Activated CD4-positive, alpha-beta T cell treated with anti-CD3 and anti-CD28 coated beads, Interleukin-10, Interleukin-2, amounts not matched to agents 100 ng/mL and 50 ng/mL, durations not matched to agents 16 hours and 8 hours (primary cell): ENCODE measurements at places on chromosomes 3 and 15.

- no peak for DNase-seq
These were observed 417 bp downstream of the TBCCD1 start for GRCh38 chr3:186566772-186567071.

DNA sequence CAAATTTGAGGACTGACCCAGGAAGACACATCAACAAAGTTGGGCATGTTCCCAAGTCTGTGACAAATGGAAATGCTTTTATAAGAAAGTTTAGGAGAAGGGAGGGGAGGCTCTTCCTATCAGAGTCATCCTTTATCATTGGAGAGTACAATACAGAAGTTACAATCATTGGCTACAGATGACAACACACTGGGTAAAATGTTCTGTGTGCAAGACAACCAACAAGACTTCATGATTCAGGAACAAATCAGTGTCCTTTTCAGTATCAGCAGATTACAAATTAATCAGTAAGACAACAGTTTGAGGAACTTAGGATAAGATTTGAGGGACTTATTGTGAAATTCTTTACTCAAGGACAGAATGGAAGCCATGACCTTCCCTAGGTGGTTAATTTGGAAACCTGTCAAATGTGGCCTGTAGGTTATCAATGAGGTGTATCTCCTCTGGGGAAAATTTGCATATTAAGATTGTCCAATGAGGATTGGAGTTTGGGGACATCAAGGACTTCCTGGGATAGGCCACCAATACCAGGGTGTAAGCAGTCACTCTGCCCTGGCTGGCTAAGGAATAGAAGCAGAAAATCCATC is 274.4 kb upstream of the RORA start:
- DNase-seq: no peak

DNA sequence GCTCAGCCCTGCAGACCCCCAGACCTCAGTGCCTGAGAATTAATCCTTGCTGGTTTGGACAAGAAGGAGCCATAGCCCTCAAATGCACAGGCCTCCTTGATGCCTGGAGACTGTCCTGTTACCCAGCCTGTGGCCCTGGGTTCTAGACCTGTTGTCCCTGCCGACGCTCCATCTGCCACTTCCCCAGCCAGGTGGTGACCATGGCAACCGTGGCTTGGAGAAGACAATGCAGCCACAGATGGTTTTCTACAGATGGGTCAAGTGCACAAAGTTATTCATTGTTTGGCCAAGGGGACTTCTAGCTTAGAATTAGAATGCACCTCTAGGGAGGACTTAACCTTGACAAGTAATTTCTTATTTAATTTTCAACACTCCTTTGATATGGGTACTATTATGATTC is 297.1 kb downstream of the UACA start:
- DNase-seq: no peak

- DNase-seq: no peak
These were observed 5.0 kb downstream of the ELL3 start for GRCh38 chr15:43771816-43772215.

DNA sequence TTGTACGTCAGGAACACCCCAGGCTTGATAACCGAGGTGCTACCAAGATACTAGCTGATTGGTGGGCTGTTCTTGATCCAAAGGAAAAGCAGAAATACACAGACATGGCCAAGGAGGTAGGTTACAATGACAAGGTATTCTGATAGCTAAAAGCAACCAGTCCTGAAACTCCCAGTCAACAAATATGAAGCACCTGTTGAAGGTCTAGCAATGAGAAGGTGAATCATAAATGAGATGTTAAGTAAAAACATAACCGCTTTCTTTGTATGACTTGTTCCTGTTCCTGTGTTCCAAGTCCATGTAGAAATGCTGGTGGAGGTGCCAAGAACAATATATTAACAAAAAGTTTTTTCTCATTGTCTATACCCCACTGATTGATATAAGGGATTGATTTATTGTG is 194.0 kb downstream of the BBX start:
- no peak for DNase-seq

- no peak for DNase-seq
These were observed 149.5 kb downstream of the ITPR1 start for GRCh38 chr3:4642611-4643010.

DNA sequence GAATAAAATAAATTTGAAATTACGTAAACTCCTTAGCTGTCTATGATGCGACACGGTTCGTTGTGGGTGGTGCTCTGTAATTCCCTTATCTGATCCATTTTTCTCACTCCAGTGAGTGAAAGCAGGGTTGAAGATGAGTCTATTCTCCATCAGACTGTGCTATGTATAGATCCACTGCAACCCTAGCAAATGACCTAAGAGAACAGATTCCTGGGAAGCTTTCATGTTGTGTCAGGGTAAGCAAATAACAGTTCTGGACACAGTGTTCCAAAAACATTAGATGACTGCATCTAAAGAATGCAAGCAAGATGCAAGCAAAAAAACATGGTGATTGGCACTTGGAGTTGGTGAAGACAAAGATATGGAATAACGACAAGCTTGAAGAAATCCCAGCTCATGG is 239.3 kb downstream of the SLC9A9 start:
- no peak for DNase-seq

- DNase-seq: no peak
These were observed 7.3 kb upstream of the CCDC13 start for GRCh38 chr3:42780398-42780797.

GRCh38 chr3:99863588-99863987 is 45.9 kb downstream of the CMSS1 start:
- DNase-seq: no peak

- no peak for DNase-seq
These were observed 359 bp downstream of the TPM1 start for GRCh38 chr15:63042877-63043334.

DNA sequence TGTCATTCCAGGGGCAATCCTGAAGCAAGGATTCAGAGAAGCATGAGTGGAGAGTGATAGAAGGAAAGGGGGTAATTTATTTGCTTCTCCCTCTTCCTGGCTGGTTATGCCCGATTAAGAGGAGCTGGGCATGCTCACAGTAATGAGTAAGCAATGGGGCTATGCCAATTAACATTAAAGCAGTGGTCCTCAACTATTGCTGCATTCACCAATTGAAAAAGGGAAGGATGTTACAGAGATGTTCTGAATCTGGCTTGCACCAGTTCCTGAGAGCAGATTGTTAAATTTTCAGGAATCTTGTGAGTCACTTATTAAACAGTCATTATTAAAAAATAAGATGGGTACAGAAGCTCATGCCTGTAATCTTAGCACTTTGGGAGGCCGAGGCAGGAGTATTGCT is 85.9 kb upstream of the ZBTB20 start:
- DNase-seq: no peak

DNA sequence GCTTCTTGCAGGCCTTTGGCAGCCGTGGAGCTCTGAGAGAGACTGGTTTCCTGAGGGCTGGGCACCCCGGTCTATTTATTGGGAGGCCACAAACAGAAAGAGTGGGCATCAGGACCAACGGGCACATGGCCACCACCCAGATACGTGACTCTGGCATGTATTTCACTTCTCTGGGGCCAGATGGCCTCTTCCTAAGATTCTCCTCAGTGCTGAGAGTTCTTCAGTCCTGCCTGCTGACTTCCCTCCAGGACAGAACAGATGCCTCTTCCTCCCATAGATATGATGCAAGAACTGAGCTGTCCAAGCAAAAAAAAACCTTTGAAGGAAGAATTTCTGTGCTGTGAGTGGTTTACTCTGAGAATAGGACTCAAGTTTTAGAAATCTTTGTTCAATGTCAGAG is 107.7 kb downstream of the IGF2BP2 start:
- no peak for DNase-seq

DNA sequence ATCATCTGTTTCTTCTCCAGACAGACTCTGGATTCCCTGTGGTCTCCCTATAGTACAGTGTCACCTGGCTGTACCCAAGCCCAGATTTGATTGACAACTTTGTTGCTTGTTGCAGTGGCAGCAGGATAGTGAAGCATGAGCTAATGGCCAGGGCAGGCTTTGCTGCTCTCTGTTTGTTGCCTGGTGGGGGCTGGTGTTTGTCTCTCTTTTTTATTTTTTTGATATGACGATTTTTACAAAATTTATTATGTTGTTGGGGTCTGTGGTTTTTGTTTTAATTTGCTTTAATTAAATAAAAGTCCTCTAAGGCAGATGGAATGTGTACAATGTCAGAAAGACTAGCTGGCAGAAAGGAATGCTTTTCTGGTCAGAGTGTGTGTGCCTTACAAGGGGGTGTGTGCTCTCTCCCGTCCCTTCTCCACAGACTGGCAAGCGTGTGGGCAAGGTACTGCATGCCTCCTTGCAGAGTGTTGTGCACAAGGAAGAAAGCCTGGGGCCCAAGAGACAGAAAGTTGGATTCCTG is 15.2 kb upstream of the CLEC3B start:
- no peak for DNase-seq

DNA sequence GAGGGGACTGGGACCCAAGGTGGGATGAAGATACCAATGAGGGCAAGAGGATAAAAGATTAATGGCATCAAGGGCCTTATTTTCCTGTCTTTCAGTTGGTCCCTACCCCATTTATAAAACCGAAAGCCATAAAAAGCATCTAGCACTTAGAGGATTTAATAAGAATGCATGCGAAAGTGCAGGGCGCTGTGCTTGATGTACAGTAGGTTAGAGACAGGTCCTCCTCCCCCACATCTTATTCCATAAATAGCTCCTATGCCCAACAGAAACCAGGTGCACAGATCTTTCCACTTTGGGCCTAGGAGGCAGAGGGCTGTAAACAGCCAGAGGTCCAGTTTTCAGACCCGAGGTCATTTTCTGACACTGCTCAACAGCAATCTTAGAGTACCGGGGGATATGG is 1.2 kb downstream of the LPCAT4 start:
- no peak for DNase-seq

GRCh38 chr3:61343543-61343942 is 92.3 kb upstream of the FHIT start:
- DNase-seq: no peak

GRCh38 chr15:91968610-91969009 is 115.1 kb downstream of the SLCO3A1 start:
- no peak for DNase-seq

GRCh38 chr3:186316666-186317260 is 45.3 kb downstream of the DGKG start:
- DNase-seq: no peak

- peak; percentile 22 for DNase-seq
These were observed 29.6 kb upstream of the CSTA start for GRCh38 chr3:122295266-122296062.

- DNase-seq: no peak
These were observed 183.7 kb upstream of the KCNH8 start for GRCh38 chr3:18964640-18965039.

DNA sequence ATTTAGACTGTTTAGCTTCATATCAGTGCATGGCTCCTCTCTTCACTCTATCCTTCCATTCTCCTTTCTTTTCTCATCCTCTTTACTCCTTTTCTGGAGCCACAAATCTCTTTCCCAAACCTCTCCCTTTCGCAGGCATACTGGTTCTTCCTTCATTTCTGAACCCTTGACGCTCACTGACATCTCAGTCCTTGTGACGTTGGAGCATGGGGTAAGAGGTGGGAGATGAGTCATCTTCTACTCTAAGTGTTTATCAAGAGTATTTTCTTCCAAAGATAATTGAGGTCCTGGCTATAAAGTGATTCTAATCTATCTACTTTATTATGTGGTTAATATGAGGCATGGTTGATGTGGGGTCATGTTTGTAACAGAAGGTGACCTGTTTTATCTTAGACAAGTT is 414.2 kb downstream of the AGBL1 start:
- no peak for DNase-seq

DNA sequence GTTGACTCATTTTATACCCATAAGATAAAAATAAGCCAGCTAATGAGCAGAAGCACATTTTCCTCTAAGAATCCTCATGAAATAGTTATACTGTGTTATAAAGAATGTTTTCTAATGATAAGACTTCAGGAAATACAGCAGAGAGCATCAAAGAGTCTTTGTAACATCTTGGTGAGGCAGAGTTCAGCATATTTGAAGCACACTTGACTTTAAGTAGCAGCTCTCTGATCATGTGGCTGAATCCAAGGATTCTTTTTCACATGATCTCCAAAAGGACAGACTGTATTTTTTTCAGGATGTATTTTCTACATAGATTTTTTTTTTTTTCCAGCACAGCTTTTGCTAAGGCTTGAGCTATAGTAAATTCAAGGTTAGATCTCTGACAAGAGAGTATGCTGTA is 195.1 kb downstream of the SI start:
- DNase-seq: no peak
